ENCODE measurements at places on chromosomes 11 and 22. TPM values are rescaled to one million over a fixed set of nuclear protein-coding genes. Genes with fewer than 3 reads are reported as not detected.

The DUSP8 gene
- 0.87 TPM for total RNA-seq

The USP28 gene
- 28.9 TPM for total RNA-seq

The GNAZ gene
- total RNA-seq, result 0.87 TPM

The RIMBP3C gene
- 0.15 TPM for total RNA-seq

The SULT4A1 gene
- total RNA-seq, result 0.83 TPM

The OR52A1 gene
- not detected for total RNA-seq

The OR52I1 gene
- total RNA-seq, result not detected

The MMP7 gene
- total RNA-seq, result not detected

The OR52N4 gene
- not detected for total RNA-seq

The SMC1B gene
- not detected for total RNA-seq

The FOLR1 gene
- total RNA-seq, result 0.33 TPM

The MAPK8IP1 gene
- 17.4 TPM for total RNA-seq

The KLHDC7B gene
- total RNA-seq, result 0.15 TPM

The FAM227A gene
- 1.2 TPM for total RNA-seq

The CREB3L1 gene
- total RNA-seq, result 56.1 TPM

The MUC15 gene
- total RNA-seq, result not detected

The FAM118A gene
- total RNA-seq, result 19.8 TPM

The PARVB gene
- total RNA-seq, result 53.2 TPM

The OR52H1 gene
- total RNA-seq, result 0.73 TPM

The TSPAN18 gene
- total RNA-seq, result not detected

The SLC6A5 gene
- total RNA-seq, result under 0.01 TPM
